SK-N-SH (cell line): ENCODE measurements at places on chromosomes 5 and 9.

- no peak overlapping the region for H3K4me3 ChIP-seq
- DNase-seq = no peak
- H3K27me3 ChIP-seq = no peaks in the 10 kb centered on the region
- peaks cover 31% of the 10 kb centered on the region; the same call in 1 of the 2 replicates for H3K36me3 ChIP-seq
- H3K27ac ChIP-seq = no peak overlapping the region
Measured at GRCh38 chr9:136520053-136520540, 25.8 kb downstream of the NOTCH1 start.

DNA sequence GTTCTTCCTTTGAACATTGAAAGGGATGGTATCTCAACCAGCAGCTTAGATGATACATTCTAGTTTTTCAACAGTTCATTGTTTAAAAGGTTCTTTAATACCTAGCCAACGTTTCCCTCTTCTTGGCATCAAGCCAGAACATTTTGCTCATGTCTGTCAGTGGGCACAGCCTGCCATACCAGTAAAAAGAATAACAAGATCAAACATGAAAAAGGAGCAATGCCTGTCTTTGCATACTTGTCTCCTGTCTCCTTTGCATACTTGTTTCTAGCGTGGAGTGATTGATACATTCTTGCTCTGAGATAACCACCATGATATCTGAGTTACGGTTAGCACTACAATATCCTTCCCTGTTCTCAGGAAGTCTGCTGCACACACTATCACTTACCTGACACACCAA lies 248.6 kb upstream of the DAPK1 start:
- no peak overlapping the region for H3K4me3 ChIP-seq
- H3K4me1 ChIP-seq = no peaks in the 10 kb centered on the region
- no peak overlapping the region for H3K27ac ChIP-seq
- no peaks in the 10 kb centered on the region for H3K27me3 ChIP-seq
- H3K36me3 ChIP-seq = no peaks in the 10 kb centered on the region
- no peak for DNase-seq

- peaks cover 43% of the 10 kb centered on the region for H3K36me3 ChIP-seq
- no peaks in the 10 kb centered on the region for H3K27me3 ChIP-seq
- H3K4me3 ChIP-seq = no peak overlapping the region
- H3K27ac ChIP-seq = no peak overlapping the region
Measured at GRCh38 chr9:79670269-79670961, 98.7 kb downstream of the TLE4 start.

GRCh38 chr9:138023394-138024124 lies 146.0 kb downstream of the CACNA1B start:
- H3K36me3 ChIP-seq = no peaks in the 10 kb centered on the region
- H3K27ac ChIP-seq = no peak overlapping the region
- H3K4me3 ChIP-seq = no peak overlapping the region
- no peaks in the 10 kb centered on the region for H3K4me1 ChIP-seq
- no peak for DNase-seq

- no peak overlapping the region for H3K27ac ChIP-seq
- H3K4me3 ChIP-seq = no peak overlapping the region
- no peak for DNase-seq
- peaks cover 22% of the 10 kb centered on the region; the same call in 1 of the 2 replicates for H3K36me3 ChIP-seq
- H3K27me3 ChIP-seq = no peaks in the 10 kb centered on the region
- peaks cover under 1% of the 10 kb centered on the region; the same call in 1 of the 2 replicates for H3K4me1 ChIP-seq
Measured at GRCh38 chr5:177343777-177344176, 7.7 kb downstream of the LMAN2 start.

DNA sequence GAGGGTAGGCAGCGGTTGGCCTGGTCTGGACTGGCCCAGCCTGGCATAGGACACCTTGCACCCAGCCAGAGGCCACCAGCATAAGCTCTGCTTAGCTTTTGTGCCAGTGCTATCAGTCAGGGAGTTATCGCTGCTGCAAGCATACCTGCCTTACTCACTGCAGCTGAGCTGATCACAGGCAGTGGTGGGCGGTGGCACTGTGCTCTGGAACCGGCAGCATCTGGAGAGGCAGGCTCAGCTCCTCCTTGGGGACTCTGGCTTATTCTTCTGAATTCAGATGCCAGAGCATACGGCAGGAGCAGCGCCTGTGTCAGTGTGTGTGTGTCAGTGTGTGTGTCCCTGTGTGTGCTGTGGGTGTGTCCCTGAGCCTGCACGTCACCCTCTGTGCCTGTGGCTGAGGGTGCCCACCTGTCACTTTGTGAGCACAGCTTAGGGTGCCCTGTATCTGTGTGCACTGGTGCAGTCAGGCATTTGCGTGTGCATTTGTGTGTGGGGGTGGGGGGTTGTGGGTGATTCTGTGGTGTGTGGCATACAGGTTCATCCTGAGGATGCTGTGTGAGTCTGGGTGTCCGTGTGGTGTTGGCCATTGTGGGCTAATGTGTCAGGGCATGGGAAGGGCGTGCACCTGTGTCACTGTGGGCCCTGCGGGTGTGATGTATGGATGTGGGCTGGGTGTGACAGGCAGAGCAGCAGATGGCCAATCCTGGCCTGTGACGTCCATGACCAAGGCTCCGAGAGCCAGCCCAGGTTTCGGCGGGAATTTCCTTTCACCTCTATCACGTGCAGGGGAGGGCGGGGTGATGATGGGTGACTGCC lies 23.5 kb downstream of the LMX1B start:
- DNase-seq = no peak
- H3K4me3 ChIP-seq = no peak overlapping the region
- H3K27me3 ChIP-seq = peaks cover 98% of the 10 kb centered on the region
- H3K27ac ChIP-seq = no peak overlapping the region

DNA sequence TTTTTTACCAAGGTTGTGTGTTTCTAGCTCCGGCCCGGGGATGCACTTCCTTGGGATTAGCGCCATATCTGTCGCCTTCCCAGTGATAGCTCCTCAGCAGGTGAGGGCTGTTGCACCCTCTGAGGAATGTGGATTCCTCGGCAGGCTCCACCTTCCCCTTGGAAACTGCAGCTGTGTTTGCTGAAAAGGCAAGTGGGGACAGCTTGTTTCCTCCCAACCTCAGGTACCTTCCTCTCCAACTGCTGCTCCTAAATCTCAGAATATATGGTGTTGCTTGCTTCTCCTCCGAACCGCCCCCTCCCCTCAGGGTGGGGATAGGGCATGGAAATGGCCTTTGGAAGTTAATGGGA lies 1.3 kb downstream of the SLC1A1 start:
- DNase-seq = no peak
- no peak overlapping the region; the same call in 1 of the 2 replicates for H3K4me3 ChIP-seq
- H3K27ac ChIP-seq = no peak overlapping the region

DNA sequence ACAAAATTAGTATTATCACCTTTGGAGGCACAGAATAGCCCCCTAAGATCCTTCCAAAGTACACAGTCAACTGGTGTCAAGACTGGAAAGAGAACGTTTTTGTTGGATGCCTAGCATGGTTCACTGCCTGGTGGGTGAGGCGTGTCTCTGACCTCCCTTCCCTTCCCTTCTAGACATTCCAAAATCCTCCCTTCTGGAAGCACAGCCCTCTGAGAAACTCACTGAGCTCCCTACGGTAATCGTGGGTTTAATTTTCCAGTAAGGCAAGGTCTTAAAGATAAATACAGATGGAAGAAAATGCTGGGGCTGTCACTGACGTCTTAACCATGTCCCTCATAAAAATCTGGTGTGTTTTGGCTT lies 138.8 kb downstream of the LIFR start:
- no peaks in the 10 kb centered on the region for H3K36me3 ChIP-seq
- H3K27ac ChIP-seq = no peak overlapping the region
- 0 out of 2 replicates have a peak, but pooled peaks cover 3% of the 10 kb centered on the region for H3K4me1 ChIP-seq
- DNase-seq = no peak

GRCh38 chr9:129748249-129748648 lies 4.6 kb downstream of the PTGES start:
- DNase-seq = no peak
- no peaks in the 10 kb centered on the region for H3K27me3 ChIP-seq
- H3K27ac ChIP-seq = no peak overlapping the region
- no peaks in the 10 kb centered on the region for H3K36me3 ChIP-seq

- no peak overlapping the region for H3K4me3 ChIP-seq
- no peaks in the 10 kb centered on the region for H3K4me1 ChIP-seq
- no peak overlapping the region for H3K27ac ChIP-seq
Measured at GRCh38 chr9:134597041-134597913, 44.3 kb upstream of the COL5A1 start.

DNA sequence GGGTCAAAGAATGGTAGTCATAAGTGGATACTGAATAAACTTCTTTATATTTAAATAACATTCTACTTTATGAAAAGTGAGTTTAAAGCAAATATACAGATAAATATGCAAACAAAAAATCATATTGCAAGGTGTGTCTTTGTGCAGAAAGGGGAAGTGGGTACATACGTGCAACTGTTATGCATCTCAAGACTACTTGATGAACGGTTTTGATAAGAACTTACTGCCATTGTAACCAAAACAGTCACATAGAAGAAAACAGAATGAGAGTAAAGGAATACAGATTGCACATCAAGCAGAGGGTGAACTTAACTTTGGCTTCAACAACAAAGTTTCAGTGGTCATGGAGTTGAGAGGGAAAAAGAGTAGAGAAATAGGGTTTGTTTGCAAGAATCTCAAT lies 9.9 kb downstream of the CAMK4 start:
- no peaks in the 10 kb centered on the region for H3K27me3 ChIP-seq
- no peak for DNase-seq
- H3K4me3 ChIP-seq = no peak overlapping the region
- no peaks in the 10 kb centered on the region for H3K36me3 ChIP-seq
- H3K27ac ChIP-seq = no peak overlapping the region
